ENCODE measurements at places on chromosomes 6 and 20.

DNA sequence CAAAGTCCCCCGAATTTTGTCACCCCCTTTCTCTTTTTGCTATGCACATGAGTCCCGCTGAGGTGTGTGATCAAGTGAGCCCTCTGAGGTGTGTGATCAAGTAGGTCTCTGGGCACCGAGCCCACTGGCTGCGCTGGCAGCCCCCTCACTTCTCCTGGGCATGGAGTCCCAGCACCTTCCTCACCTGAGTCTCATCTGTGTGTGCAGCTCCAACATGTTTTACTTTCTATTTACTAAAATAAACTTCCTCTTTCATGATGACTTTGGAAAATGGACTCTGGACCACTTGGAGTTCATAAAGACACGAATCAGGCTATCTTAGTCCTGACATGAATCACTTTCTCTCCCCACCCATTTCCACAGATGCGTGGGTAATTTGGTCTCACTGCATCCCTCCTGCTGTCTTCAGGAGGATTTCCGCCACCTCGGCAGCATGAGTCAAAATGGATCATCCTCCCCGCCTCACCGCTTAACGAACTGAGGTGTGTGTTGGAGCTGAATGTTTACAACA is 39.8 kb downstream of the PRDM1 start:
- DNase-seq: no peak

DNA sequence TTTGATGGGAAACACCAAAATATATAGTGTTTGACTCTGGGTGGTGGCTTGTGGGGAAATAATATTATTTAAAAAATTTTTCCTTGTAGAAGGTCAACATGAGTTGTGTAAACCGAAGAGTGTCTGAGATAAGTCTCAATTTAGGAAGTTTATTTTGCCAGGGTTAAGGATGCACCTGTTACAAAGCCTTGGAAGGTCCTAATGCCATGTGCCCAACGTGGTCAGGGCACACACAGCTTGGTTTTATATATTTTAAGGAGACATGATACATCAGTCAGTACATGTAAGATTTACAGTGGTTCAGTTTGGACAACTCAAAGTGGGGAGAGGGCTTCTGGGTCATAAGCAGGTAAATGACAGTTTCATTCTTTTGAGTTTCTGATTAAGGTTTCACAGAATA is 162.1 kb downstream of the ZFAND3 start:
- no peak for DNase-seq

GRCh38 chr6:87183687-87184086 is 28.3 kb downstream of the ZNF292 start:
- DNase-seq: no peak

GRCh38 chr6:35402856-35403191 is 49.3 kb upstream of the FANCE start:
- DNase-seq: no peak

GRCh38 chr20:15716256-15716655 is 857.0 kb downstream of the KIF16B start:
- no peak for DNase-seq

GRCh38 chr6:22056398-22056797 is 240.4 kb downstream of the PRL start:
- no peak for DNase-seq

- no peak for DNase-seq
Observed at GRCh38 chr6:119495230-119495683, 145.7 kb upstream of the MAN1A1 start.

- DNase-seq: no peak
Observed at GRCh38 chr20:53059848-53060247, 87.7 kb downstream of the TSHZ2 start.

DNA sequence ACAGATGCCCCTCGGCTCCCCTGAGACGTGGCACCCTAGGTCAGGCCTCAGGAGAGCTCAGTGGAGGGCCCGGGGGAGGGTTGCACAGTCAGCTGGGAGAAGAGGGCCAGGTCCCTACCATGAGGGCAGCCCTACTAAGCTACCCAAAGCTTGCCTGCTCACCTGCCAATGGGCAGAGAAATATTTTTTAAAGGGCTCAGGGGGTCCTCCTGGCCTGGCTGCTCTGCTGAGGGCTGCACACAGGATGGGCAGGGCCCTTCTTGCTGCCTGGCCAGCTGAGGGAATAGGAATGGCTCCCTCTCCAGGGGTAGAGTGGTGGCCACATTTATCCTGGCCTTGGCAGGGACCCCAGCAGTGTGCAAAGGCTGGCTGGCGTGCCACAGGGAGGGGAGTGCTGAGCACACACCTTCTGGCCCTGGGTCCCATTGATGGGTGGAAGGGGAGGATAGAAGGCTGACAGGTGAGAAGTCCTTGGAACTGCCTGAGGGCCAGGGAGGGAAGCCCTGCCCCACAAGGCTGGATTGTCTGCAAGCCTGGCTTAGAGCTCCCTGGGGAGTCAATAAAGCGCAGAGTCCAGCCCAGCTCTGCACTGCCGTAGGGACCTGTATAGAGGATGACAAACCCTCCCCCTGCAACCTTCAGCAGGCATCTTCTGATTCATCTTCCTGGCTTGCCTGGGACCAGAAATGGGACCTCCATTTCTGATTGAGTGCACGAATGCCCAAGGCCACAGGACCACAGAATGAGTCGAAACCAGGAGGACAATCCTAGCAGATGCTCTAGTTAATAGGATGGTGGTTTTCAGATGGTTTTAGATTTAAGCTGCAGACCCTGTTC is 62.1 kb downstream of the NOL4L start:
- DNase-seq: no peak

GRCh38 chr6:115582386-115582785 is 478.3 kb downstream of the FRK start:
- DNase-seq: no peak

GRCh38 chr6:161366301-161366923 is 92.6 kb upstream of the AGPAT4 start:
- no peak for DNase-seq

- no peak for DNase-seq
Observed at GRCh38 chr20:20463933-20464374, 96.0 kb downstream of the INSM1 start.

- no peak for DNase-seq
Observed at GRCh38 chr20:61558726-61559125, 306.7 kb downstream of the CDH4 start.

- DNase-seq: no peak
Observed at GRCh38 chr6:15735567-15736265, 72.9 kb upstream of the DTNBP1 start.

DNA sequence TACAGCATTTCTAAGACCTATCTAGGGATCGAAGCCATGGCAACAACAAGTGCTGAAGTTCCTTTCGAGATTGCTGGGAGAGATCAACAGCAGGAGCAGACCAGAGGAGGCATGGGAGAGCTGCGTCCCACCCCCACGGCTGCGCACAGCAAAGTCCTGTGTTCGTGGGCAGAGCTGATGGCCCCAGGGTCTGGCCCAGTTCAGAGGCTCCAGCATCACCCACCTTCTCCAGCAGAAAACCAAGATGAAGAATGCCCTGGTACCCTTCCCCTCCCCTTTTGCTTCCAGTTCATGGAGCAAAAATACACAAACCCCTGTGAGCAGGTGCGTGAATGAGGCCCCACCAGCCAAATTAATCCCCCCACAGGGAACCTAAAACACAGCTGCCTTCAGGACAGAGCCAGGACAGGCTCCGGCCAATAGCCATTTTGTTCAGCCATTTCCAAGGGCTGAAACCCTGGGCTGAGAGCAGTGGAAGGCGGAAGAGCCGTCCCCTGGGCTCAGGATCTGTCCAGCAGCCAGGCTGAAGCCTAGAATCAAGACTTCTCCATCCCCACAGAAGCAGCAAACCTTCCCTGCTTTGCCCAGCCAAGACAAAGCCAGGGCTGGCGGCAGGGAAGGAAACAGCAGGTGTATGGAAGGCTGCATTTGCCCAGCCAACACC is 102.8 kb downstream of the PREX1 start:
- no peak for DNase-seq

DNA sequence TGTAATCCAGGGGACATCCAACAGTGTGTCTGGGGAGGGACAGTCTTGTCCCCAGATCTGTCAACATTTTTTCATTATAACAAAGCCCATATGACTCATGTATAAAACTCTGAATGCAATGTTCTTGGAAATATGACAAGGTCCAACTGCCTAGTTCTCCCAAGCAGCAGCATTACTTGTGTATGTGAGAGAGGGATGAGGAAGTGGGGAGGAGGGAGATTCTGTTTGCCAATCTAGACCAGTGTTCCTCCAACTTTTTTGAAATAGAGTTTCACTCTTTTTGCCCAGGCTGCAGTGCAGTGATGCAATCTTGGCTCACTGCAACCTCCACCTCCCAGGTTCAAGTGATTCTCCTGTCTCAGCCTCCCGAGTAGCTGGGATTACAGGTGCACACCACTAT is 394.8 kb downstream of the DHX35 start:
- no peak for DNase-seq

DNA sequence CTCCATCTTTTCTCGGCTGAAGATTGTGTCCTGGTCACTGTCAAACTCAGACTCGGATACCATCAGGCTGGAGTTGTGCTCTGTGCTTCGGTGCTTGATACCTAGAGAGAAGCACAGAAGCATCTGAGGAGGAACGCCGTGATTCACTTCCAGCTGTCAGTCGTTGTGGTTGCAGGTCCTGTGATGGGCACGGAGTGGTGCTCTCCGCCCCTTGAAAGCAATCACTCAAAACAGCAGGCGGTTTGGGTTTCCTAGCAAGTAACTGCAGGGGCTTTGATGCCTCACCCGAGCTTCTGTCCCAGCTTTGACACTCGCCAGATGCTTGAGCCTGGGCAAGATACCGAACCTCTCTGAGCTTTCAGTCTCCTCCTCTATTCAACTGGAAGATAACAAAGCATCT is 52.5 kb downstream of the ALDH5A1 start:
- no peak for DNase-seq

DNA sequence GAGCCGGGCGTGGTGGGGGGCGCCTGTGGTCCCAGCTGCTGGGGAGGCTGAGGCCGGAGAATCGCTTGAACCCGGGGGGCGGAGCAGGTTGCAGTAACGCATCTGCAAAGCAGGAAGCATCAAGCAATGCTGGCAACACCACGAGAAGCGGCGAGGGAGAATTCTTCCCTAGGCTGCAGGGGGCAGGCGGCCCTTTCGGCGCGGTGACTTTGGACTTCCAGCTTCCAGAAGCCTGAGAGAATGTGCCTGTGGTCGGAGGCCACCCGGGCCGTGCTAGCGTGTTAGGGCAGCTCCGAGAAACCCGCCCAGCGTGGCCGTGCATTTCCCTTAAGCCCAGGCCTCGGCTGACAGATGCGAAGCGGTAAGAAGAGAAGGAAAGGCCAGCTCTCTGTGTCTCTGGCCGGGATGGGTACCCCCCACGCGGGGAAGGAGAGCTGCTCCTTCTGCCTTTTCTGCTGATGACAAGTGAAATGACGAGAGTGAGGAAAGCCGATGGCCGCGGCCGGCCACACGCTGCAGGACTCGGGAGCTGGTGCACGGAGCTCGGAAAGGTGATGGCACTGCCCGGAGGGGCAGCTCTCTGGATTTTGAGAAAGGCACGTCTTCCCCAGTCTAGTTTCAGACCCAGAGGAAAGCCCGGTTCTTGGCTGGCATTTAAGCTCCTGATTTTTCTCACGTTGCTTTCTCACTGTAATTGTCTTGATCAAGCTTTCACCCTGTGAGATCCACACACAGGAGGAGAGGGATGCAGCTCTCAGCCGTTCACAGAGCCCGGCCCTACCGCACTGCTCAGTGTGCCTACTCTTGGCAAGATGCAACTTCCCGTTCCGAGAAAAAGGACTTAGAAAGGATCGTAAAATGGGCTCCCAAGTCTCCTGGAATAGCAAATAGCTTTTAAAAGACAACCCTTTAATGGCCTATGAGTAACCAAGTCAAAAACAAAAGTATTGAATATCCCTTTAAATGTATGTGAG is 68.3 kb upstream of the EXOC2 start:
- DNase-seq: no peak

GRCh38 chr6:166433096-166433495 is 50.4 kb upstream of the MPC1 start:
- no peak for DNase-seq

DNA sequence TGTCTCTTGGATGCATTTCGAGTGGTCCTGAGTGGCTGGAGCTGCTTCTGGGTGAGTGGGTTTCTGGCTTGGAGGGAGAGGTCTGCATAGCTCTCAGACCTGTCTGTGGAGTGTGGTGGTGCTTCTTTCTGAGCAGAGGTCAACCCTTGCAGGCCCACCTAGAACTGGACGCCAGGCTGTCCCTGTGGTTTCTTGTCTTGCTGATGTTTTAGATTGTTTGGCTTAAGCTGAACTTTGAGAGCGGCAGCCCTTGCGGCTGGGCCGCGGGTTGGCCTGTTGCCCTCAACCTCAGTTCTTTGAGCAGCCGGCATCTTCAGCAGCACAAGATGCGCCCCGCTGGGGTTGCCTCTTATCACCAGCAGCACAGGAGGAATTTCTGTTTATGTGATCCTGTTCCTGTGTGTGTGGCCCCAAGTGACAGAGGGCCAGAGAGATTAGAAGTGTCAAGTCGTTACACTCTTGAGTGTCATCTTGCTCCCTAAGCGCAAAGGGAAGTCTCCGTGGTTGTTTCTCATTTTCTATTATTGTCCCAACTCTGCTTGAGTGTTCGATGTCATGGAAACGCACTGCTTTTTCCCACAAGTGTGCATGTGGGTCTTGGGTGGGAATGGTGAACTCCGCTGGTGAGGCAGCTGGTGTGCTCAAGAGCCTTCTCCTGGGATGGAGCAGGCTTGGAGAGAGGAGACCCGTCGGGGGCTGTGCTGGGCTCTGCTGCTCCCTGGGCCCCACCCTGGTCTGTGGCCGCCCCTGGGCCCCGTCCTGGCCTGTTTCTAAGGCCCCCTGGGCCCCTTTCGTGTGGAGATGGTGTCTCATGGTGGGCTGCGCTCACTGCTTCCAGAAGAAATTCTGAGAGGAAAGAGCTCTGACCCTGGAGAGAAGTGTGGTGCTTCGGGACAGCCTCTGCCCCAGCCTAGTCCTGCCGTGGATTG is 20.1 kb upstream of the SLC22A1 start:
- DNase-seq: no peak

DNA sequence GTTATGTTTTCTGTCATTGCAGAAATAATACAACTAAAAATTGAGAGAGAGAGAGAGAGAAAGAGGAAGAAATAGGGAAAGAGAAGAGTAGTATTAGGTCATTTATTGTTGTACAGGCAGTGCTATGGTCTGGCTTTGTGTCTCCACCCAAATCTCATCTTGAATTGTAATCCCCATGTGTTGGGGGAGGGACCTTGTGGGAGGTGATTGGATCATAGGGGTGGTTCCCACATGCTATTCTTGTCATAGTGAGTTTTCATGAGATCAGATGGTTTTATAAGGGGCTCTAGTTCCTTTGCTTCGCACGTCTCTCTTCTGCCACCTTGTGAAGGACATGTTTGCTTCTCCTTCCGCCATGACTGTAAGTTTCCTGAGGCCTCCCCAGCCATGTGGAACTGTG is 677.4 kb upstream of the CHD6 start:
- no peak for DNase-seq
